Fibroblast of skin of left biceps (primary cell): ENCODE measurements at places on chromosomes 7 and 10.

GRCh38 chr7:68246189-68246633, 1249.6 kb downstream of the TYW1 start:
- no peak for DNase-seq

DNA sequence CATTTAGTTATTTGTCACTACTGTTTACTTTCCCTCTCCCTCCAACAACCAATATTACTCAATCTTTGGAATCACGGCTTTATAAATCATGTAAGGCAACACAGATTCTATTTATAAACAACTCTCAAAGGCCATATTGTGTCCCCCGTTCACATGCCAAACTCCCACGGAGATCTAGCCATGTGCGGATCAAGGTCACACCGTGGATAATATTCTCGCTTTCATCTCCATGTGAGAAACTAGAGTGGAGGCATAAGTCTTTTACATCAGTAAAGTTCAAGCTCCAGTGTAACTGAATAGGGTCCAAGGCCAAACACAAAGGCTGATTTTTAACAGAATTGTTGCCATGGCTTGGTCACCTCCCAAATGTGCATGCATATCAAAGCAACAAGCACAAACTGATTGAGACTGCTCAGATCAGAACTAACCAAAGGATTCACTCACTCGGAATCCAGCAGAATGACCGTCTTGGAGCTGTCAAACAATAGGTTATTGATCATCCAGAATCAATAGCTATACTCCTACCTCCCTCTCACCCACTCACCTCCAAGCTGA, 569.5 kb upstream of the LRRN3 start:
- no peak for DNase-seq

DNA sequence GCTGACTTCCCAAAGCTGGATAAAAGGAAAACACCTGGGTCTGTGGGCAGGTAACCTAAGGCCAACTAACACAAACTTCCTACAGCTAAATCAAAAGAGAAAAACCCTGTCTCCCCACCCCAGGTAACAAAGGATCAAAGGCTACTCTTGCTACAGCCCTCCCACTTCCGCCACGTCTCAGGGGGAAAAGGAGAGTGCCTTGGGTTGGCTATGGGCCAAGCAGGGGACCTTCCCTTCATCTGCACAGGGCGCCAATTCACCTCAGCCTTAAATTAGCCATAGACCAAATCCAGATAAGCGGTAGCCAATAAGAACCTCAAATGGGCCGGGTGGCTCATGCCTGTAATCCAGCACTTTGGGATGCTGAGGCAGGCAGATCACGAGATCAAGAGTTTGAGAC, 69.1 kb upstream of the LANCL2 start:
- DNase-seq: no peak

DNA sequence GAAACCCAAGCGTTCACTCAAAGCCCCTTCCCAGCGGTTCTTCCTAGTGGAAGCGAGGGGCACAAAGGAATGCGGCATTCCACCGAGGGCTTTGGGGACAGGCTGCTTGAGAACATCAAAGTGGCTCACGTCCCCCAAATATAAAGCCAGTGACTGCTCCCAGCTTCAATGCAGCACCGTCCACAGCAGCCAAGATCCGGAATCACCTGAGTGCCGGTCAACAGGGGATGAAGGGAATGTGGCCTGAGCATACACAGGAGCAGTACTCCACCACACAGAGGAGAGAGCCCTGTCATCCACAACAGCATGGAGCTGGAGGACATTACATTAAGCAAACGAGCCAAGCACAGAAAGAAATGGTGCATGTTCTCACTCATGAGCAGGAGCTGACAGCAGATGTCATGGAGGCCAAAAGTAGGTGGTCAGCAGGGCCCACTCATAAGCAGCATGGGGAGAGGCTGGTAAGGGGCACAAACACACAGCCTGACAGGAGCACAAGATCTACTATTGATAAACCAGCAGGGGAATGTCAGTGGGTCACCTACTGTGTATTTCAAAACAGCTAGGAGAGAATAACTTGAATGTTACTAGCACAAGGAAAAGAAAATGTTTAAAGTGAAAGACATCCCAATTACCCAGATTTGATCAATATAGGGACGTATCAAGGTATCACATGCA, 79.5 kb downstream of the DIP2C start:
- no peak for DNase-seq

- no peak for DNase-seq
These were observed 122.1 kb downstream of the BTAF1 start for GRCh38 chr10:92045641-92046106.

DNA sequence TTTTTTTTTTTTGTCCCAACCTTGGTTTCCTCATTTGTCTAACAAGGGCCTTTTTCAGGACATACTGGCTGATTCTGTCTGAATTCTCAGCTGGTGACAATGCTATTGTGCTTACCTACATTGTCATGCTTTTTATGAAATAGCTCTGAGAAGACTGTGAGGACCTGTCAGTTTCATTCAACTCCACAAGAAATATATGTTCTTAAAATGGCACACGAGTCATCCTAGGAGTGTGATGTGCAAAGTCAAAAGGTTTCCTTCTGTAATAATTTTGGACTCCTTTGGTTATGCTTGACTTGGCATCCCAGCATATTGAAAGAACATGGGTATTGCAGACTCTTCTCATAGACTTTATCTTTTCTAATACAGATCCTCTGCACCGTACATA, 316.0 kb downstream of the GFRA1 start:
- no peak for DNase-seq

DNA sequence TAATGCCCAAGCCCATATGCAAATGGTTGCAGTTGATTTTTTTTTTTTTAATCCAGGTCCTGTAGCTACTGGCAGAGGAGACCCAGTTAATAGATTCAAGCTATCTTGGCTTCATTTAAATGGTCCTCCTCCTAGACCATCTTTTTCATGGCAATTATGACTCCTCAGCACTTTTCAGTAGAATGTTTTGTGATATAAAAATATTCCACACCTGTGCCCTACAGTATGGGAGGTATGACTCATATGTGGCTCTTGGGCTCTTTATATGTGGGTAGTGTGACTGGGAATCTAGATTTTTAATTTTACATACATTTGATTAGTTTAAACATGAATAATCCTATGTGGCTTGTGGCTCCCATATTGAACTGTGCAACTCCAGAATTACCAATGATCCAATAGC, 80.1 kb downstream of the ITGB1 start:
- DNase-seq: no peak

- no peak for DNase-seq
These were observed 135.1 kb downstream of the CHN2 start for GRCh38 chr7:29329686-29330085.

DNA sequence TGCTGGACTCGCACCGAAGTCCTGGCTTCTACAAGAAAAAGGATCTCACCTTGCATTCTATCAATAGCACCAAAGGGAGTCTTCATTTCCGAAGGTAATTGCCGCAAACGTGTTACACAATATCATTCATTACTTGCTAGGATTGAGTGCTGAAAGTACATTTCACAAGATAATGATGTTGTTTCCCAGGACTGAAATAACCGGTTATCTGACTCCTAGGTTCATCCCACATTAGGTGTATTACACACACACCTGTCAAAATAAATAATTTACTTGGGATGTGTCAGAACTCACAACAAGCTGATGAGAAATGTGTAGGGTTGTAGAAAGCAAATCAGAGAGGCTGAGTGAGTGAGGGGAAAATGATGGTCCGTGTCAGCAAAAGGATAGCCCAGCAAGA, 219.4 kb upstream of the RHOBTB1 start:
- DNase-seq: no peak

GRCh38 chr7:137920637-137921399, 74.0 kb upstream of the DGKI start:
- DNase-seq: no peak

DNA sequence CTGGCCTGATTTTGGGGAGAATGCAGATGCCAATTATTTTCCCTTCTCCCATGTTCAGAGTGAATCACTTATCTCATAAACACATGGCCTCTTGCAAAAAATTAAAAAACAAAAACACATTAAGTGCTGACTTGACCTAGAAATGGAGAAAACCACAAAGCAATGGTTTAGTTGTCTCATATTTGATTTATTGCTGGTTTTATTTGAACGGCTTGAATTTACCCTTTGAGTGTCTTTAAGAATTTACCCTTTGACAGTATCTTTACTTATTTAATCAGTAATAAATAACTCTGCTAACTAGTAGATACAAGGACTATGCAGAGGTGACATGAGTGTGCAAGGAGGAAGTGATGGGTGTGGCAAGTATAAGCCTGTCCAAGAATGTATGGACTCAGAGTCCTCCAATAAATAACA, 68.1 kb upstream of the GSDME start:
- no peak for DNase-seq

DNA sequence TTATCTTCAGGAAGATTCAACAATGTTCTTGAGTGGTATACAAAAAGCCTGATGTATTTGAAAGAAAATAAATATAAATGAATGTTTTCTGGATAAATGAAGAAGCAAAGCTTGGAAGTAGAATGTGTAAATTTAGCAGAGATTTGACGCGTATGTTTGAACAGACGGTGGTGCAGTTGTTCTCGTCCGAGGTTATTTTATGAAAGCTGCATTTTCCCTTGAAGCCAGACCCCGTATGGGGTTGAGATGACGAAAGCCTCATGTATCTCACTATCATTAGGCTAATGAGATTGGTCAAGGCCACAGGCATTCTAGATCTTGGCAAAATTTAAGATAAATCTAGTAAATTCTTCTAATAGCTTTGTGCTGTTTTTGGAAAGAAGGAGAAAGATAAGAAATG, 195.2 kb downstream of the NXPH1 start:
- DNase-seq: no peak

DNA sequence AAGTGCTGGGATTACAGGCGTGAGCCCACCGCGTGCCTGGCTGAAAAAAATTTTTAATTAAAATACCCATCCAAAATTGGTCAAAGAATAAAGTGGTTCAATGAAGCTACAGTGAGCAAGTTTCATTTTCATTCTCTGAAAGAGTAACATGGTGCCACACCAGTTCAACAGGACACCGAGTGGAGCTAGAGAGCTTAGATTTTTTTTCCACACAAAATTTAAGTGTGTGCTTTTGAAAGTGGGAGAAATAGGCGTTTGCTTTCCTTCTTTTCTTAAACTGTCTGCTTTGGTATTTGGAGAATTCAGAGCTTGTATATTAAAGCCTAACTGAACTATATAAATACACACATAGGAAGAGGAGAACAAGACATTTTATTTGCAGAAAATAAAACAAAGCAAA, 43.4 kb downstream of the BPGM start:
- no peak for DNase-seq

- DNase-seq: no peak
These were observed 16.9 kb downstream of the TSPAN15 start for GRCh38 chr10:69467928-69468750.

- no peak for DNase-seq
These were observed 75.6 kb downstream of the CTBP2 start for GRCh38 chr10:125084614-125085257.

DNA sequence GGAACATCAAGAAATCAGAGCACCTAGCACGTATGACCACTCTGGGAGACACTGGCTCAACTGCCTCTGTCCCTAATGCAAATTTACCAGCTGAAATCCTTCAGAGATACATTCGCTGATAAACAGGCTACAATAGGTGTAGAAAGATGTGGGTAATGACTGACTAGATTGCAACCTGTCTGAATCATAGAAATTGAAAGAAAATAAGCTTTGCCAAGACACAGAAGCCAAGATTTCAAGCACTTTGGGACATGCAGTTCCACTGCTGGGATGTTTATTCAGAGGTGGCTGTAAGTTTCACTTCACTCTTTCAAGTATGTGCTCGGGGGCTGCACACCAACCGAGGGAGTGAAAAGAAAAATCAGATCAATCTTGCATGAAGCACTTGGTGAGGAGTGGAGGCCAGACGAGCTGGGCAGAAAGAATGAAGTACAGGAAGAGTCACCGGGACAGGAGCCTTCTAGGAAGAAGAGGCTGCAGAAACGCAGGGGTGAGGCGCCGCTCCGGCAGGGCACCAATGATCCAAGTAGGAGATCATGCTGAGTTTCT, 276.7 kb downstream of the PARD3 start:
- DNase-seq: no peak

- no peak for DNase-seq
These were observed 82.0 kb downstream of the MKX start for GRCh38 chr10:27663621-27664020.

GRCh38 chr7:146698995-146699610, 582.5 kb downstream of the CNTNAP2 start:
- DNase-seq: no peak

GRCh38 chr10:33947544-33947943, 613.1 kb upstream of the NRP1 start:
- no peak for DNase-seq
